ENCODE measurements at places on chromosomes 5 and 9.

DNA sequence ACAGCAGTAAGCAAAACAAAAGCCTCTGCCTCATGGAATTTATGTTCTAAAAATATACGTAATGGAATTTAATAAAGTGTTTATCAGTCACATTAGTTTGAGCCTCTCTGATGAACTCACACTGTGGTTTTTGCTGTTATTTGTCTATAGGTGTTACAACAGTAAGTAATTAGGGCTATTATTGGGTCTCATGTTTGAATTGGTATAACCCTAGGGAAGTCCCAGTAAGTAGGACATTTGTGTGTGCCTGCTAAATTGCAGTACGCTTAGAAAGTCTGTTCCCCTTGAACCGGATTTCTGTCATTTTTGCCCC is 197.6 kb downstream of the NR3C1 start:
- no peak for DNase-seq

DNA sequence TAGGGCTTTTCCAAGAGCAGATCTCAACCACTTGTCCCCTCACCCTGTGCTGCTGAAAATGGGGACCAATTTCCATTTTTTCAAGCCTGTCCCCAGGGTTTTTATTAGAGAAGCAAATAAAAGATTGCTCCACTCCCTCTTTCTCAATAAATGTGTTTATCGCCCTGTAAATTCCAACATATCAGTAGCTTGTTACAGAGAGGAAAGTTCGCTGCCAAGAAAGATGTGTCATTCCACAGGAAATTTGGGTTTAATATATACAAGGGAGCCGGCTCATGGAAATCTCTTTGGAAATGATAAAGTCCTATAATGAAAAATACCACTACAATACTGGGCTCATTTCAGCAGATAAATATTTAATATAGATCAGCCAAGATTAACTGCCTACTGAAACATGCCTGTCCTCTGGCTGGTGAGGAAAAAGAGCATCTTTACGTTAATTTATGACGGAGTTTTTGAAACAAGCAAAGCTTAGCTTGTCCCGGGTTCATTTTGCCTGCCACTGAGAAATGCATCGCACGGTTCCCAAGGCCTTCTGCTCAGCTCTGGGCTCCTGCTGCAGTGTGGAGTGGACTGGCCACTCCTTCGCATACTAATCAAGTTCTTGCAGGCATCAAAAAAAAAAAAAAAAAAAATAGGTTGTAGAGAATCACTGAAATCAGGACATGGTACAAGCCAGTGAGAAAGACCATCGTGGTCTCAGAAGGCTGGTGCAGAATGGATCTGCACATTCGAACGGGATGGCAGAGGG is 84.5 kb downstream of the BRINP1 start:
- no peak for DNase-seq

- no peak for DNase-seq
These were observed 91.3 kb downstream of the CAMSAP1 start for GRCh38 chr9:135815830-135816650.

DNA sequence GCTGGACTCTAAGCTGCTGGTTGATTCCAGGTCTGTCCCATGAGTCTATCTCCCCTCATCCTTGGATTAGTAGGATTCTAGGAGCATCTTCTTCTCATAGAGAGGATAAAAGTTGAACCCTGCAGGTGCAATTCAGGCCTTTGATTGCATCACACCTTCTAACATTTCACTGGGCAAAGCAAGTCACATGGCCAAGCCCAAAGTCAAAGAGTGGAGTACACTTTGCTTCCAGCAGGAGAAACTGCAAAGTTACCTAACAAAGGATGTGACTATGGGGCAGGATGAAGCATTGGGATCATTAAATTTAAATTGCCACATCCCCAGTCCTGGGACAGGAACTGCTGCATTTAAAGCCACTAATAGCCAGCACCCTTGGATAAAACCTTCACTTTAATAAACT is 51.0 kb upstream of the EGFLAM start:
- no peak for DNase-seq

DNA sequence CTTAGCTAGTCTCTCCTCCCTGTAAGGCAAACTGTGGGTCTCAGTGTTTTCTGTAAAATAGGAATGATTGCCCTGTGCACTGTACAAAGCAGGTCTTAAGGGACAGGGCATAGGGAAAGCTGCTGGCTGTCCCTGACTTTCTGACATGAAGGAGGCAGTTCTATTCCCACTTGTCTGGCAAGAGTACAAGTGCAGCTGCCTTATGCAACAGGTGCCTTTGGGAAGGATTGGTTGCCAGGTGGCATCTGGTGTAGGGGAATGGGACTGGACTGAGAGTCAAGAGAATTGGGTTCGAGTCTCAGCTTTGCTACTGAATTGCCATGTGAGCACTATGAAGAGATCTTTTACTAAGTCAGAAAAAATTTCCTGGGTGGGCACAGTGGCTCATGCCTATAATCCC is 10.0 kb downstream of the BSPRY start:
- DNase-seq = no peak

GRCh38 chr9:105639936-105640335 is 22.3 kb upstream of the TAL2 start:
- no peak for DNase-seq
